ENCODE measurements at places on chromosomes 5 and 9.
A peak's percentile ranks its signal among the peaks of the same experiment; 100 is the strongest.

- DNase-seq: no peak
Observed at GRCh38 chr5:119037496-119038215, 33.2 kb upstream of the DMXL1 start.

DNA sequence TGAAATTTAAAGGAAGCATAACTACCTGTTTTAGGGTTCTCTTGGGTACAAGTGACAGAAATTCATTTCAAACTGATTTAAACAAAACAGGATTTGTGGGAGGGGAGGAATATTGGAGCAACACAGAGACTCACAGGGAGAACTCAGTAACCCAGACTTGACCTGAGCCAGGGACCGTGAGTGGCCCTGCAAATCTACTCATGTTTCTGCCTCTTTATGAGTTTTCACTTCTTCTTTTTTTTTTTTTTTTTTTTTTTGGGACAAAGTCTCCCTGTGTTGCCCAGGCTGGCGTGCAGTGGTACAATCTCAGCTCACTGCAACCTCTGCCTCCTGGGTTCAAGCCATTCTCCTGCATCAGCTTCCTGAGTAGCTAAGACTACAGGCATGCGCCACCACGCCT lies 405.6 kb upstream of the ZNF608 start:
- DNase-seq: no peak

GRCh38 chr9:36878986-36879982 lies 154.8 kb downstream of the PAX5 start:
- peak; percentile 67 for DNase-seq

GRCh38 chr5:179836225-179837019 lies 15.7 kb downstream of the SQSTM1 start:
- no peak for DNase-seq

DNA sequence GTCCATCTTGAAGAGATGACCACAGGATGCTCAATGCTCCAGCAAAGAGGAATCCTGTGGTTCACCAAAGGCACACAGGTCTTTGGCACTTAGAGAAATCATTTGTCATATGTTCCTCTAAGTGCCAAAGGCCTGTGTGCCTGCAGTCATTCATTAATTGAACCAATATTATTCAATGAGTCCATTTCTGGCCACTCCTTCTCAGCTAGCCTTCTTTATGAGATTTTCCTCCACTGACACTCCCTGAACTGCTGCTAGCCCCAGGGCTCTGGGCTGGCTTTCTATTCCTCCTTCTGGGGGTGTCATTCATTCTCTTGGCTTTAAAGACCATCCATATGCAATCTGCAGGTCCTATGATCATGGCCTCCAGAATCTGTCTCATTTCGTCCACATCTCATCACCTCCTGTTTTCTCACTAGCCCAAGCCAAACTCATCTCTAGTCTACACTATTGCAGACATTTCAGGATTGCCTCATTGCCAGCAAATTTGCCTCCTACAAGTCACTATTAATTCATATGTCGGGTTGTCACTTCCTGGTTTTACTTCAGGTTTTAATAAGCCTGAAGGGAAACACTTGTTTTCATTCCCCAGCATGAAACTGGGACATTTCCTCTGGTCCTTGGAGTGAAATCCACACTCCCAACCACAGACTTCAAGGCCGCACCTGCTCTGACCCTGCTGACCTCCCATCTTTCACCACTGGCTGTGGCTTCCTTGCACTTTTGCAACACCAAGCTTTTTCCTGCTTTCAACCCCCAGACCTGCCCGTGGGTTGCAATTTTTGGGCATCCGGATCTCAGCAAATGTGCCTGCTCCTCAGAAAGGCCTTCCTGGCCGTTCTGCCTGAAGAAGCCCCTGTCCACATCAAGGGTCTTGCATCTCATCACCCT lies 35.1 kb downstream of the KCNIP1 start:
- DNase-seq: no peak

DNA sequence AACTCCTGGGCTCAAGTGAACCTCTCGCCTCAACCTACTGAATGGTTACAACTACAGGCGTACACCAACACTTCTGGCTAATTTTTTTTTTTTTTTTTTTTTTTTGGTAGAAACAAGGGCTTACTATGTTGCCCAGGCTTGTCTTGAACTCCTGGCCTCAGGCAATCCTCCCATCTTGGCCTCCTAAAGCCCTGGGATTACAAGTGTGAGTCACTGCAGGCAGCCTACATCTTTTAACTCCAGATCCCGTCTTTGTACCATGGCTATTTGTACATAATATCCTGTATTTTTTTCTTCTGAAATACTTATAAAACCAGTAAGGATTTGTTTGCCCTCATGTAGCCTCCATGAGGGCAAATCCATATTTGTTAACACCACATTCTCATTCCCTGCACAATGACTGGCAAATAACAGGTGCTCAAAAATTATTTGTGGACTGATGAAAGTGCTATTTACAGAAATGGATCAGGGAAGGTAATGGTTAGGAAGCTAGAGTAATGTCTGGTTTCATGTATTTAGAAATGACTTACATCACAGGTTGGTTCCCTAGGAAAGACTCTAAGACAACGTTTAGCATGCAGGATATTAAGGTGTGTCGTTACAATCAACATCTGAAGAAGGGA lies 51.9 kb upstream of the POU5F2 start:
- no peak for DNase-seq

DNA sequence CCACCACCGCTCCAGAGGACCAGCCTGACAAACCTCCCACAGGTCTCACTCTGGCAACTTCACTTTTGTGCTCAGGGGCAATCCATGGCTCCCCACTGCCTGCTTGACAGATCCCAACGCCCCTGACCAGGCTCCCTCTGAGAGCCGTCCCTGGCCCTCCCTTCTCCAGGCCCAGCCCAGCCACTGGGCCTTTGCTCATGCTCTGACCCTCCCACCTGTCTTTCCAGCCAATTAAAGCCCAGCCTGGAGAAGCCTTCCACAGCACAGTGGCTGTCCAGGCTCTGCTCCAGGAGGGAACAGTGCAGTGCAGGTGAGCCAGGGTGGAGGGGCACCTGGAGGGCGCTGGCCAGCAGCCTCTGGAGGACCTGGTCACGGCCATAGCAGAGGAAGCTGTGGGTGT lies 3.3 kb downstream of the ENTPD2 start:
- no peak for DNase-seq

- no peak for DNase-seq
Observed at GRCh38 chr5:12358371-12359090, 454.3 kb upstream of the CTNND2 start.

- peak; percentile 32 for DNase-seq
Observed at GRCh38 chr5:54344653-54345052, 34.3 kb upstream of the ARL15 start.

DNA sequence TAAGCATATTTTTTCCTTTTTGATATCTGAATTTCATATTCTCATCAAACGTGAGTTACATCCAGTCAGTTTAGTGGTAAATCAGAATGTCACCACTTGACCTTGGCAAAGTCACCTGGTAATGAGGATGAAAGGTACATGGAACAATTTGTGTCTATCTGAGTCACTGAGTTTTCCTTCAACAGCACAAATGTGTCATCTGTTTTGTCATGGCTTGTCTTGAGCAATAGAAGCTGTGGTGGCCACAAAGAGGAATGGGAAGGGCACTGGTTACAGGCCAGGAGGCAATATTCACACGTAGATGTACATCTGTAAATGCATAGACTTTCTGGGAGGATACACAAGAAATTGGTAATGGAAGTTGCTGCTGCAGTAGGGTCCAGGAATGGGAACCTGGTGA lies 8.4 kb upstream of the ZNF474 start:
- no peak for DNase-seq

DNA sequence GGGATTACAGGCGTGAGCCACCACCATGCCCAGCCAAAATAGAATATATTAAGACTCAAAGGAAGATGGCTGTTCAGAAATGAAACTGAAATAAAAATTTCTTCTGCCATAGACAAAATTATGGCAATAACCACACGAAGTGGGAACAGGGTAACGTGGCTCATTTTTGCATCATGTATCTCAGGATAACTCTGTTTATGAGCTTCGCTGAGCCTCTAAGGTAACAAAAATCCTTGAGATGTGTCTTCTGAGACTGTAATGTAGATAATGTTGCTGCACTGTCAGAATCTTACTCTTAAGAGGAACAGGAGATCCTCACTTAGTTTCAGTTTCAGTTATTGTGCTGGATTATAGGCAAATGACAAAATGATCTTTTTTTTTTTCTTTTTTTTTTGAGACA lies 153.8 kb downstream of the GOLPH3 start:
- DNase-seq: no peak

DNA sequence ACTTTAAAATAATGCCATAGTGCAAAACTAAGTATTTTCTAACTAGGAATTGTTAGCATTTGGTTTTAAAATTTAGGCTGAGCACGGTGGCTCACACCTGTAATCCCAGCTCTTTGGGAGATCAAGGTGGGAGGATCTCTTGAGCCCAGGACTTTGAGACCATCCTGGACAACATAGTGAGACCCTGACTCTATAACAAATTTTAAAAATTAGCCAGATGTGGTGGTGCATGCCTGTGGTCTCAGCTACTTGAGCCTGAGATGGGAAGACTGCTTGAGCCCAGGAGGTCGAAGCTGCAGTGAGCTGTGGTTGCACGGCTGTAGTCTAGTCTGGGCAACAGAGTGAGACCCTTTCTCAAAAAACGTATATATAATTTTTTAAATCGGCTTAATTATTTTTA lies 4.9 kb downstream of the OTULIN start:
- no peak for DNase-seq

DNA sequence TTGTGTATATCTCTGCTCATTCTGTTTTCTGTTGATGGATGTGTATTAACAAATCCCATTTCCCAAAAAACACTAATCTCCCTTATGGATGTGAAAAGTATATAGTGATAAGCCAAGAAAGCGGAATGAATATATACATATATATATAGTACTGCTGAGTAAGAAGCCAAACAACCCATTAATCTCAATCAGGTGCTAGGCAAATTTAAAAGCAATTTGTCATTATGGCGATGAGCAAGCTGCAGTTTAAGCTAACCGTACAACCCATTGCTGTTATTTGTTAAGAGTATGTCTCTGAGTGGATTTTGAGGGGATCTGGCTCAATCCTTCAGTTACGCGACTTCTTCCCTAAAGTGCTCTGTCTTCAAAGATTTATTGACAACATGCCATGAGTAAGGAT lies 640.4 kb upstream of the ARRDC3 start:
- no peak for DNase-seq

GRCh38 chr9:128120741-128121465 lies 6.6 kb downstream of the PTGES2 start:
- DNase-seq: no peak

DNA sequence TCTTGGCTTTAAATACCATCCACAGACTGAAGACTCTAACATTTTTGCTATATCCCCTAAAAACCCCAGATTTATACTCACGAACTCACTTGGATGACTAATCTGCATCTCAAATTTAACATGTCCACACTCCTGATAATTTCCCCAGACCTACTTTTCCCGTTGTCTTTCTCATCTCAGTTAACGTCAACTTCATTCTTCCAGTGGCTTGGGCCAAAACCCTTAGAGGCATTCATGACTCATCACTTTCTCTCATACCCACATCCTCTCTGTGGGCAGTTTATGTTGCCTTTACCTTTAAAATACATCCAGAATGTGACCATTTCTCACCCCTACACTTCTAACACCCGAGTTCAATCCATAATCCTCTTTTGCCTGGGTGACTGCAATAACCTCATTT lies 96.7 kb downstream of the EDIL3 start:
- DNase-seq: peak; percentile 30

- DNase-seq: peak; percentile 44
Observed at GRCh38 chr9:87557996-87558395, 60.3 kb downstream of the DAPK1 start.

DNA sequence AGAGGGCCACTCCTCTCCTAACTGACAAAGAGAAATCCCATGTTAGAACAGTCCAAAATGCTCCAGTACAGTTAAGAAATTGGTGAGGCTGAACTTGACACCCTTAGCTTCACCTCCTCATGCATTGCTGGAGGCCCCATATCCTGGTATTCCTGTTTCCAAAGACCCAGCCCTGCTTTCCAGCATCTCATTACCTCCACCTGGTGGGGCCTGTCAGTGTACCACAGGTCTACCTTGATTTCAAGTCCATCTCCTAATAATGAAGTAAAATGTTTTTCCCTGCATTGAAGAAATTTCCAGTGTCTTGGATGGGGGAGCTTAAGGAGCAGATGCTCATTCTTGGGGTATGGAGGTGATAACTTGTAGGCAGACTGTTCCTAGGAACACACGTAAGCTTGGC lies 70.6 kb upstream of the S1PR3 start:
- no peak for DNase-seq

- no peak for DNase-seq
Observed at GRCh38 chr5:110900829-110901228, 162.0 kb downstream of the SLC25A46 start.

- DNase-seq: no peak
Observed at GRCh38 chr5:1435369-1435768, 9.9 kb downstream of the SLC6A3 start.

- DNase-seq: no peak
Observed at GRCh38 chr9:79551994-79552393, 19.8 kb upstream of the TLE4 start.

- DNase-seq: no peak
Observed at GRCh38 chr5:93580927-93581445, at the start of gene NR2F1-AS1. TSS of gene NR2F1-AS1 (minus strand) at chr5:93581219.
